Sigmoid colon (tissue), 7 donors: ENCODE measurements at places on chromosomes 2 and 18. TPM values are rescaled to one million over a fixed set of nuclear protein-coding genes. Genes with fewer than 3 reads are reported as not detected.

GRCh38 chr2:107585851-107586250 lies 240.8 kb upstream of the RGPD4 start:
- DNase-seq = no peak
- no peak overlapping the region for H3K4me3 ChIP-seq
- no peak overlapping the region for H3K27ac ChIP-seq
- H3K27me3 ChIP-seq = no peaks in the 10 kb centered on the region
- no peaks in the 10 kb centered on the region for H3K4me1 ChIP-seq

DNA sequence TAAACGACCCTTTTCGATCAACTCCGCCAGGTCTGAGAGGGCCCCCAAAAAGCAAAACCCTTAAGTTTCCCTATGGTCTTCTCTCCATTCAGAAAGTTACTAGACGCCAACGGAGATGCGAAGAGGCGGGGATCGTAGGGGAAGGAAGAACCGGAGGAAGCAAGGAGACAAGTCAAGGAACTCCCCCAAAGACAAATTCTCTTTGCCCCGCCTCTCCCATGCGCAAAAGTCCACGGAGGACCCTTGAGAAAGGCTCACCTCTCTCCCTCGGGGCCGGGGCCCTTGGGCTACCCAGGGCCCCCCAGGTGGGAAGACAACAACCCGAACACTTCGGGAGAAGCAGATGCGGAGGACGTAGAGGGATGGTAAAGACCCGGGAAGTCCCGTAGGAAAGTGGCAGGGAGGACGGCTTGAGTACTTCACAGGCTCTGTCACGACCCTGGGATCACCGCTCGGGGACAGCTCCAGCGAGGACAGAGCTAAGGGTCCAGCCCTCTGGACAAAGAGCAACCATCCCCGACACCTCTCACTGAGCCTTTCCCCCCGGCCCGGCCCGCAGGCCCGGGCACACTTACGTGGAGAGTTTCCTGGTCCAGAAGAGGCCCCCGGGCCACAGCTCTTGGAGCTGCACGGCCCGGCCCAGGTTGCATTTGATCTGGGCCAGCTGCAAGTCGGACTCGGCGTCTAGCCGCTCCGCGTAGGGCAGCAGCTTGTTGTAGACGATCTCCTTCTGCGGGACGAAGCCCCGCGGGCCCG lies 647 bp downstream of the PSME4 start:
- DNase-seq = peak; percentile 74
- no peaks in the 10 kb centered on the region for H3K27me3 ChIP-seq
- peak overlapping the region; percentile 94 for H3K4me3 ChIP-seq

- H3K36me3 ChIP-seq = no peaks in the 10 kb centered on the region
- no peak for DNase-seq
Measured at GRCh38 chr2:1553671-1554295, 140.5 kb downstream of the TPO start.

C2orf66 gene
- total RNA-seq = not detected

LYG1 gene
- total RNA-seq = not detected
